NCI-H2227 treated with DMSO at 0.1 percent for 48 hours (cell line): ENCODE measurements at places on chromosomes 4 and X.

DNA sequence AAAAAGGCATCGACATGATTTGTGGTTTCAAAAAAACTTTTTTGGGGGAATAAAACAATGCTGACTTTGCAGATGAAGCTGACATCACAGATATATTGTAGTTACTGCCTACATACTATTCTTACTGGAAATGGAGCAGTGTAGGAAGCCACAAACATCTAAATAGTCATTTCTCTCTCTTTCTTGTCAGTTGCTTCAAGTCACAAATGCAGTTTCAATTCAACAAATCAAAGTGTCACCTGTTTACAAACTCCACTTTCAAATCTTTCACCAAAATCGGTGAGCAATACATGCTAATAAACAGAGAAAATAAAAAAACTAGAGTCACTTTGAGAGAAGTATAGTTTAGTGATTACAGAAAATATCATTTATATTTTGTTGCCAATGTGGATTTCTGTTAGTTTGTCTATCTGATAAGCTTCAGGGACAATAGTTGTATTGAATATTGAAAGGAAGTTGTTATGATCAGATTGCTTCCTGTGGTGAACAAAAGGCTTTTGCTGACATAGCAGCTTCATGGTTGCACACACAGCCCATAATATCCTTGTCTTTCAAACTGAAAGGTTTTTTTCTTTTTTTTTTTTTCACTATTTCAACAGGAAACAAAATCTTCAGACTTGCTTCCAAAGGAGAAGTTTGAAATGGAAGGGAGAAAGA lies 49.7 kb upstream of the PTPN13 start:
- DNase-seq, result no peak

- no peak for DNase-seq
Measured at GRCh38 chrX:136780763-136781162, at the start of gene ARHGEF6. TSS of gene ARHGEF6 (minus strand) at chrX:136780932. CDS start at chrX:136780882, 50 bp downstream.

- no peak for DNase-seq
Measured at GRCh38 chrX:134949271-134949670, 41.5 kb upstream of the SMIM10 start.

GRCh38 chrX:33149580-33149979 lies 61.8 kb downstream of the DMD start:
- no peak for DNase-seq

DNA sequence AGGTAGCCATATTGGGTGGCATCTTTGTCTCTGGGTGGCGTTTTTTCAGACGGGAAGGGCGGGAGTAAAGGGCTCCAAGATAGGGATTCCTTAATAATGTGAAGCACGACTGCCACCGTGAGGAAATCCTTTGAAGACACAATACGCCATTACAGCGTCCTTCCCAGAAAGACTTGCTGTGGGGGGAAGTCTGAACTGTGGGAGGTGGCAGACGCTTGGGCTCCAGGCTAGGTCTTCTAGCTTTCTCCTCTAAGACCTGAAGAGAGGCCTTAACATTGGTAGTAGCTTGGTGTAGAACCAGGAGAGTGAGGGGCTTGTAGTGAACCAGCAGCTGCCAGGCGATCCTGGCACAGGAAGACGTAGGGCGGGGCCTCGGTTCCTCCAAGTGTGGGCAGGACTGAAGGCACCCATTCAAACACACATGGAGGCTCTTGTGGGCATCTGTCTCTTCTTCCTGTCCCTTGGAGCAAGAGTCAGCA lies 197.3 kb downstream of the OR13H1 start:
- DNase-seq, result no peak

DNA sequence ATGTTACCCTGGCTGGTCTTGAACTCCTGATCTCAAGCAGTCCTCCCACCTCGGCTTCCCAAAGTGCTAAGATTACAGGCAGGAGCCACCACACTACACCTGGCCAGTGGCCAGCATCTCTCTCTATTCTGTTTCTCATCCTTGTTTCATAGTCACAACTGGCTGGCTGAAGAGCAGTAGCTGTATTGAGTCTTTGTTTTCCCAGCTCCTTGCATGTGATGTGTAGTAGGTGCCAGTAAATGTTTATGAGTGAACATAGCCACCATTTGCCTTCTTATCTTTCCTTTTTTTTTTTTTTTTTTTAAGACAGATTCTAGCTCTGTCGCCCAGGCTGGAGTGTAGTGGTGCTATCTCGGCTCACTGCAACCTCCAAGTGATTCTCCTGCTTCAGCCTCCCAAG lies 23.6 kb downstream of the NUDT9 start:
- DNase-seq, result no peak

DNA sequence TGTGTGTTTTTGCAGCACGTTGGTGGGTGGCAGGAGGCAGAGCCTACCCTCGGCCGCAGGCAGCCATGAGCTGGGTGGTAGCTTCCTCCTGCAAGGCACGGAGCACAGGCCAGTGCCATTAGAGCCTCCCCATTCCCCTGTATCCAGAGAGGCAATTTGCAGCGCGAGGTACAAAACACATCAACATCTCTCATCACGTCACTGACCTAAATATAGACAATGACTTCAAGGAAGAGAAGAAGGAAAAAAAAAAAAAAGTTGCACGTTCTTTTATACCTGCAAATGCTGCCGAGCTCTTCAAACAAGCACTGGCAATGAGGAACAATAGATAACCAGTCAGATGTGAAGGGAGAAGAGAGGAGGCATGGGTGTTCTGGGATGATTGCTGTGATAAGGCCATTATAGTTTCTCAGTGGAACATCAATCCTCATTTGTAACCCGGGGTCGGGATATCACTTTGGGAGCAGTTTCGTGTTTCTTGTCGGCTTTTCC lies 159.9 kb downstream of the MGST2 start:
- peak; percentile 35 for DNase-seq

DNA sequence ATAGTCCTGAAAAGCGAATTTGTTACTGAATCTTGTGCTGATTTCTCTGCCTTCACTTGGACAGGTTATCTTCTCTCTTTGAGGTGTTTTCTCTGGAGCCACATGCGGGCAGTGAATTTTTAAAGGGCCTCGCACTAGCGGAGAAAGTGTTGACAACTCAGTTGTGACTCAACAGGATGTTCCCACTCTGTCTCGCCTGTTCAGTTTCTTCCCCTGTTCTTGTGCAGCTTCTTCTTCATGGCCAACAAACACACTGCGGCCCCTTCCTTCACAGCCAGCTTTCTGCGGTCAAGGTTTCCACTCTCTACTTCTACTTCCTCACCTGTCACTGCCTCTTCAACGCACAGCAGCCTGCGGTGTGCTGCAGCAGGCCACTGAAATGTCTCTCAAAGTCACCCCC lies 1.1 kb upstream of the SHROOM4 start:
- no peak for DNase-seq

GRCh38 chrX:148380650-148381561 lies 119.5 kb upstream of the AFF2 start:
- DNase-seq, result no peak

DNA sequence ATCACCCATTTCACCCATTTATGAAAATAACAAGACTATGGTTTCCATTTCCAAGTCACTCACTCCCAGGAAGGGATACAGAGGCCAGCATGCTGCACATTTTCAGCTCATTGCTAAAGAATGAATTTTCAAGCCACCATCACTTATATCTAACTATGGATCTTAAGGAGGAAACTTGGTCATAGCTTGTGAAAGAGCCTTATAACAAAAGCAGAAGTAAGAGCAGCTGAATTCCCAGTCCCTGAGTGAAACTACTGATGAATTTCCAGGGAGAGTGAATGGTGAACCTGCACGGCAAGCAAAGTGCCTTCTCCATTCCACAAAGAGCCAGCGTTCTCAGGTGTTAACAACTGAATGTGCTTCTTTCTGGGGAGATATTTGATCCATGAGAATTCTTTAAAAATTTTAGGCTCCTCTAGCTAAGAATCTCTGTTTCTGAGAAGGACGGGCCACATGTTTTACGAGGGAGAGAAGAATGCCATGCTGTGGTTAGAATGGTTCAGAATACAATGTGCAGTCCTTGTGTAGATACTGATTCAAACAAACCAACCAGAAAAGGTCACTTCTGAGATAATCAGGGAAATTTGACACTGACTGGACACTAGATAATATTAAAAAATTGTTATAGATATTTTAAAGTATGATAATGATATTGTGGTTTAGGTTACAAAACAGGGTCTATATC lies 24.0 kb downstream of the BTC start:
- no peak for DNase-seq

DNA sequence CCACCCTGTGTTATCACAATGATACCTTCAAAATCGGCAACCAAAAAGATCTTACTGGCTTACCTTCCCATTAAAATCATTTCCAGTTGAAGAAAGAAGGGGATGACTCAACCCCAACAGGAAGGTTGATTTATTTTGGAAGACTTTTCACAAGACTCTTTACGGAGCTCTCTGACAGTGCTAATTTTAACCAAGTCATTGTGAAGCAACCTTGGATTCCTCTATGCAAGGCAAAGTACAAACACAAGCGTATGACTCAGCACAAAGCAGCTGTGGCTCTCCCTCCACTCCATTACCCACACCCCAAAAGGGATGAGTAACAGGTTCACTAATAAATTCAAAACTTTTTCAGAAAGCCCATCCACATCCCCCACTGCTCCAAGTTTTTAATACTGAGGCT lies 213.8 kb upstream of the FGF13 start:
- no peak for DNase-seq

- no peak for DNase-seq
Measured at GRCh38 chrX:153692611-153693156, 5.0 kb downstream of the SLC6A8 start.

- no peak for DNase-seq
Measured at GRCh38 chr4:90122355-90122748, 4.8 kb upstream of the CCSER1 start.

DNA sequence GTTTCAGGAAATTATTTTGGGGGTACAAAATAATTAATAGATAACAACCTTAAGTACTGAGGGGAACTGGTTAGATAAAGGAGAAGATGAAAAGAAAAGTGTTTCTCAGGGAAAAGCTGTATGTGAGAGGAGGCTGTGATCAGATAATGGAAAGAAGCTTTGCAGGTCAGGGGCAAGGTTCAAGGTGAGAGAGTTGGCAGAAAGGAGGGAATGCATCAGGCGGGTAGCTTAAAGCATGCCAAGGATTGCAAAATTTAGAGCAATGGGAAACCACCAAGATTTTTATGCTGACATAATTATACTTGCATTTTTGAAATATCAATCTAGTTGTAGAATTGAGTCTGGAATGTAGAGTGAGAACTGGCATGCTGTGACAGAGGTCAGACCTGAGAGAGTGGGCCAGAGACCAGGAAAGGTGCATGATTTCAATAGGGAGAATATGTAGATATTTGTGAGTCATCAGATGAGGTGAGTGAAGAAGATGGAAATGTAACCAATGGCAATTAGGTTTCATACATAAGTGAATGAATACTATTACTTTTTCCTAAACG lies 508.7 kb downstream of the TRIML1 start:
- DNase-seq, result no peak

DNA sequence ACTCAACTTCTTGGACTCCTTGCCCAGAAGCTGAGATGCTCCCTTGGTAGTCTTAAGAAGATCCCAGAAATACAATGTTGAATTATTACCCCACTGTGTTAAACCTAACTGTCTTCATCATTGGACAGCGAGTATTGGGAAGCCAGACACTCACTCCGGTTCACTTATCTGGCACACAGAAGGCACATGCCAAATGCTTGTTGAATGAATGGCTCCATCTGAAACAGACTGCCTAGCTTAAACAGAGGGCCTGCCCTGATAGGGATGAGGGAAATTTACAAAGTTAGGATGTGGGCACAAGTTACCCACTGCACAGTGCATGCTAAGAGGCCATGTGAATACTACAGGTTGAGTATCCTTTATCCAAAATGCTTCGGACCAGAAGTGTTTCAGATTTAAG lies 79.3 kb downstream of the RASL11B start:
- DNase-seq, result no peak

- DNase-seq, result no peak
Measured at GRCh38 chr4:75087865-75088264, 154.9 kb downstream of the PARM1 start.

DNA sequence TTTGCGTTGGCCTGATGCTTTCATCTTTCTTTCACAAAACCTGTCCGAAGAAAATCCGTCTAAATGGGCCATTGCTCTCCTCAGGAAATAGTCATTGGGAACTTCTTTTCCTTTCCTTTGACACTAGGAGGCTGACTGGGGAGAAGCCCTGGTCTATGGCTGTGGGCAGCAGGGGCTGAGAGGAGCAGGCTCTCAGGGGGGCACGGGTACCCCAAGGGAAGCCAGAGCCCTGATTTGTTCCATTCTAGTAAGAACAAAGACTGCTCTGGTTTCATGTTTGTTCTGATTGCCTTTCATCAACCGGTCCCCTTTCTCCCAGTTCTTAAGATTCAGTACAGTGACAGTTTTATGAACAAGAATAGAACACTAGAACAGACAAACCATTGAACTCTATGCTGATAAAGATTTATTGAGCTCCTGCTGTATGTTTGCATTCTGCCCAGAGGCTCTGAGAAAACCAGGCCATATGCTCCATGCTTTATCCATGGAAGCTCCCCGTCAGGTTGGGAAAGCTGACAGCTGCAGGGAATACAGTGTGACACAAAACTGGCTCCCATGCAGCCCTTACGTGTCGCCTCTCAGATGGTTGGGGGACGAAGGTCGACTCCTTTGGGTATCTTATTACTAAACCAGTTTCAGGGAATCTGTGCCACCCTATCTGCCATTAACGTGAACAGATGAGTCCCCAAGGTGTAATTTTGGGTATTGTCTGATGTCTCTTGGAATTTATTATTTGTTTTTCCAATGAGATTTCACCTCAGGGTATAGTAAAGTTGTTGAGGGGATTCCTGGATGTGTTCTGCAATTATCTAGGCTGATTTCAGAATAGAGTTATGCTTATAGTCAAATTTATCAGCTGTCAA lies 72.4 kb upstream of the MSANTD1 start:
- no peak for DNase-seq

- no peak for DNase-seq
Measured at GRCh38 chr4:100582146-100582545, 64.3 kb upstream of the EMCN start.

- DNase-seq, result no peak
Measured at GRCh38 chrX:36577006-36577405, 431.2 kb upstream of the FAM47C start.

DNA sequence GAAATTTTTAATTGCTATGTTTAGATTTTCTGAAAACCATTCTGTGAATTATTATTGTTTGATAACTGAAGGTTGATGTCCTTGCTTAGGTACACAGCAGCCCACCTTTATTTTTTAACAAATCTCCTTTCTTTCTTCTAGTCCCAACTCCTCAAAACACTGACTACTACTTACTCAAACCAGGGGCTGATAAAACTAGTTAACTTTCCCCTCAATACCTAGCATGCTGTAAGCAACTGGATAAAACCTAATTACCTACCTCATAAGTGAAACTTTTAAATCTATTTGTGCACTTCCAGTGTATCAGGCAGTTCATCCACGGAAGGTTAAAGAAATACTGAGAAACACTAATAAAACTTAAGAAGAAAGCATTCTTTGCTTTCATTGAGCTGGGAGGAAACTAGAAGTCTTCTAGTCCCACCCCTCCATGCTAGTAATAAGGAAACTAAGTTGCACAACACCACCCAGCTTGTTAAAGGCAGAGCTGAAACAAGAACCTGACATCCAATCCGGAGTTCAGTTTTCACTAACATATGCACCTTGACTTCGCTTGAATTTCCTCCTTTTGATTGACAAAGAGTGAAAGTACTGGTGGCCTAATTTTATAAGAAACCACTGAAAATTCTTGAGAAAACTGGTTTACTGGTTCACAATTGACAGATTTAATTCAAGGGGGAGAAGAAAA lies 180.2 kb upstream of the TET2 start:
- no peak for DNase-seq
